Right ventricle myocardium superior (tissue), 1 donor: ENCODE measurements at places on chromosomes 1 and 21. TPM values are rescaled to one million over a fixed set of nuclear protein-coding genes. Genes with fewer than 3 reads are reported as not detected.

DNA sequence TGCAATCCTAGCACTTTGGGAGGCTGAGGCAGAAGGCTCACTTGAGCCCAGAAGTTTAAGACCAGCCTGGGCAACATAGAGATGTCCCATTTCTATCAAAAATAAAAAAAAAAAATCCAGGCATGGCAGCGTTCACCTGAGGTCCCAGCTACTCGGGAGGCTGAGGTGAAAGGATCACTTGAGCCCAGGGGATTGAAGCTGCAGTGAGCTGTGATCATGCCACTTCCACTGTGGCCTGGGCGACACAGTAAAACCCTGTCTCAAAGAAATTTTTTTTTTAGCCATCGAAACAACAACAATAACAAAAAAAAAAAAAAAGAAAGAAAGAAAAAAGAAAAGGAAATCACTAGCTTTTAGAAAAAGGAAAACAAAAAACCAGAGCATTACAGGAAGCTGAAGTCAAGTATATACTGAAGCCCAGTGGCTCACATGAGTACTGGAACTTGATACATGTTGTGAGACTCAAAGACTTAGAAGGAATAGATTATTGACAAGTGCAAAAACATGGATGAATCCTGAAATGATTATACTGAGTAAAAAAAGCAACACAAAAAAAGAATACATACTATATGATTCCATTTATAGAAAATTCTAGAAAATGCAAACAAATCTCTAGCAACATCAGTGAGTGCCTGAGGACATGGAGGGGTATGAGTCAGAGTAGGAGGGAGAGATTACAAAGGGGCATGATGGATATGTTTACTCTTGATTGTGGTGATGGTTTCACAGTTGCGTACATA lies 6.1 kb upstream of the RABGAP1L start:
- no peak for DNase-seq

DNA sequence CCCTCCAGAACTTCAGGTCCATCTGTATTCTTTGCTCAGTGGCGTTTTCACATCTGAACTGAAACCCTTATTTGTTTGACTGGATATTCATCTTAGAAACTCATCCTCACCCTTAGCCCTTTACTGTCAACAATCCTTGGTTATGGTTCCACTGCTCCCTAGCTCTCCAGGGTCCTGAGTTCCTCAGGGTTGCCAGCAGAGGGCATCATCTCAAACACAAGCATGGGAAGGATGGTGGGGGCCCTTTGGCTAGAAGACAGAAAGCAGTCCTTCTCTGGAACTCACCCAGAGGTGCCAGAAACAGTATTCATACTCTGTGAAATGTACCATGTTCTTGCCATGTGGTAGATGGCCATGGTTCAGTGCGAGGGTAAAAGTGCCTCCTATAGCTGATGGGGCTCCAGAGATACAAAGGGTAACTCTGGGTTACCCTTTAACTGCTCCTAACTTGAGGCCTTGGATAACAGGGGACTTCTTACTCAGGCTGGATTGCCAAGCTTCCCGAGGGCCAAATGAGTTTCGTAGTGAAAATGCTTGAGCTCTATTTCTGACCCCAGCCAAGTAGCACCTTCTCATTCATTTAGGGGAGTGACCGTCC lies 11.3 kb downstream of the NCSTN start:
- DNase-seq = no peak

DNA sequence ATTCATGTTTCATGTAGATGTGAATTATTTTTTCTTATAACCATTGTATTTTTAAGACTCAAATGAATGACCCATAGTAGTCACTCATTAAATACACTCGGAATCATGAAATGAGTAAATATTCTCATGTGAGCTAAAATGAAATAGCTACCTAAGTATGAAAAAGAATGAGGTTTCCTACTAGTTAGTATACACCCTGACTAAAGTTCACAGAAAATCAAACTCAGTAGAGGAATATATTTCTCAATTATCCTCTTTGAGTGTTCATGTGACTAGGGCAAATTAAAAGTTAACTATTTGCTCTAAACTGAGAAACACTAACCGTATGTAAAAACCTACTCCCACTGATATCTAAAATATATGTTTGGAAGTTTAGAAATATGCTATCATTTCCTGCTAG lies 187.8 kb downstream of the BRINP3 start:
- no peak for DNase-seq

- DNase-seq = no peak
These were observed 17.6 kb downstream of the RNF11 start for GRCh38 chr1:51253691-51254090.

- DNase-seq = no peak
These were observed 86.7 kb upstream of the COL11A1 start for GRCh38 chr1:103194984-103195383.

- peak; percentile 87 for DNase-seq
These were observed 38.1 kb downstream of the TRPM2 start for GRCh38 chr21:44391345-44392091.

DNA sequence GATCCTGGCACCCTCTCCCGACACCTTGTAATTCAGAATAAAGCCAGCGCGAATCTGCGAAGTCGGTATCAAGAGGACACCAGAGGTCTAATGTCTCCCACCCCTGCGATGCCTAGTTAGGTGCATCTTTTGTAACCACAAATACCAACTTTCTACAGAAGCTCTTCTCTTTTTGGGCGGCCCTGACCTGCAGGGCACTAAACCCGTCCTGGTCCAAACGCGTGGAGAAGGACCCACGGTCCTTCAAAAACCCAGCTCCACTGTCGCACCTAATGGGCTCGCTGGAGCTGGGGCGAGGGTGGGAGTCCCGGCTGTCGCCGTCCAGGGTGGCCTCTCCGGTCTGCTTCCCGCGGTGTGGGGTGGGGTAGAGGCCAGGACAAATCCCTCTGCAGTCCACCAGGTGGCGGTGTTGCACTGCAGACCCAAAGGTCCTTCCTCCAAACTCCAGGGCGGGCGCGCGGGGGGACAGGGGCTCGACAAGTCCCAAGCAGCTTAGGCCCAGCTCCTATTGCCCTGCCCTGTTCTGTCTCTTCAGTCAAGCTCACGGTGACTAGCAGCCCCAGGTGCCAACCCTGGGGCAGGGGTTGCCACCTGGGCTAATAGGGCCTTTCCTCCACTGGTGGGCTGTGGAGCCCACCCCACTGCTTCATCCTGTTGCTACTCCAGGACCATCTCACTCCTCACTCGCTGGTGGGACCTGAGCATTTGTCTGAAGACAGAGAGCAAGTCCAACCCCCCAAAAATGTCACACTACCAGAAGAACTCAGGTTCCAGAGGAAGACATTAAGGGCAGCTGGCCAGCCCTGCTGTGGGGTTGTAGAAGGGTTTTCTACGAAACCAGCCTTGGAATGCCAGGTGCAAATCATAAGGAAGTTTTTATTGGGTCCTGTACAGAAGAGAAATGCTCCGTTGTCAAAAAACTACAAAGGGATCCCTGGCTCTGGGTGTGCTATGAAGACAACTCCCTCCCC lies 2.8 kb downstream of the HES3 start:
- peak; percentile 85 for DNase-seq

GRCh38 chr1:20057886-20058420 lies 12.0 kb upstream of the PLA2G5 start:
- DNase-seq = no peak

DNA sequence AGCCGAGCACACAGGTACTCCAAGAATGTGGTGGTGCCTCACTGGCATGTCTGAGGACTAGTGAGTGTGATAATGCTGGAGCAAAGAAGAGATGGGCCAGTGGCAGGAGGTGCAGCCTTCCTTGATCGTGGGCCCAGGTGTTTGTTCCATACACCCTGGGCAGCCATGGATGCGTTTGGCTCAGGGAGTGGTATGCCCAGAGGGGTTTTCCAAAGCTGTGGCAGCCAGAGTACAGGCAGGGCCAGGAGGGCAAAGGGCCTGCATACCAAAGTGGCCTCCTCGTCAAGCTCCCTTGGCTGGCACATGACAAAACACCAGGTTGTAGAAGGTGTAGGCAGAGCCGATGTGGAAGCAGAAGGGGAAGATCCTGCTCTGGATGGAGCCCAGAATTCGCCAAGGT lies 19.0 kb downstream of the PARS2 start:
- DNase-seq = no peak

The ENAH gene
- total RNA-seq = 70.4 TPM

The TSPAN1 gene
- 0.75 TPM for total RNA-seq

The UBXN10 gene
- total RNA-seq = 2.2 TPM

The GJA9 gene
- total RNA-seq = not detected
